ENCODE measurements at places on chromosomes 1 and 21.
A peak's percentile ranks its signal among the peaks of the same experiment; 100 is the strongest.

DNA sequence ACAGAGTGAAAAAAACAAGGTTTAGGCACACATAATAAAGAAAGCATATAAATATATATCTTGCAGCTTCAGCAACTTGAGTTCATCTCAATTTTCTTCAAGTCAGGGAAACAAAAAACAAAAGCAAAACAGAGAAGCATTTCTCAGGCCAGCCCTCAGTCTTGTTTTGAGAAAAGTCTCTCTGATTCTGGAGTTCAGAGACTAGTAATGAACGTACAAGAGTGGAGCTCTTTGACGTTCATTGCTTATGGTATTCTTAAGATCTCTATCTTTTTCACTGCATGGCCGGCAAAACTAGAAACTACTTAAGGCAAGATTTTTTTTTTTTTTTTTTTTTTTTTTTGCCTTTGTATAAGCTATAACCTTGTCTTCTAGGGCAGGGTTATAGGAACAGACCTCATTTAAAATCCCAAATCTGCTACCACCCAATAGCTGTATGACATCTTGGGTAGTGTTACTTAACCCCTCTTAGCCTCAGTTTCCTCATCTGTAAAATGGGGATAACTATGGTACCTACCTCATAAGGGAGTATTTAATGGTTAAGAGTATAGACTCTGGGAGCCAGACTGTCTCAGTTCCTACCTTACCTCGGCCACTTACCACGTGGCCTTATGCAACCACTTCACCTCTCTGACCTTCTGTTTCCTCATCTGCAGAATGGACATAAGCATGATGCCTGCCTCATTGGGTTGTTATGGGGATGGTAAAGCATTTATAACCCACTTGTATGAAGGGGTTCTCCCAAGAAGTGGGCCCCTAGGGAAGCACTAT, 33.6 kb downstream of the LMO4 start:
- no peak for DNase-seq

DNA sequence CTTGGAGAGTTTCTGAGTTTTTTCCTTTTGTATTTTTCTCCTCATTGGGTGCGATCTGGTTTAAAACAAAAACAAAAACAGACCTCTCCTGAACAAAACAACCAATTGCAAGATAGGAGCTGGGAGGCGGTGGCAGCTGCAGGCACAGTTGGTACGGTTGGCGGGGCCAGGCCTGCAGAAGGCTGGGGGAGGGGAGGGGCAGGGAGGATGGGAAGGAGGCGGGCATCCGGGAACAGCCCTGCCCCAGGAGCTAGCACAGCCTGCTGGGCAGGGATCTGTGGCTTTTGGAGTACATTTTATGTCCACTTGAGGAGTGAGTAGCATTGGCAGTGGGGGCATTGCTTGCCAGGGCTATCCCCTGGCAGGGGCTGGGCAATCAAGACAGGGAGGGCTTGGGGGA, 5.2 kb downstream of the CAPN9 start:
- DNase-seq, result no peak

GRCh38 chr1:184191181-184191621, 139.7 kb downstream of the TSEN15 start:
- DNase-seq, result no peak

- DNase-seq, result peak; percentile 28
Measured at GRCh38 chr1:1069056-1069710, 4.9 kb downstream of the RNF223 start.

Measured in HT1080 (cell line).